ENCODE measurements at places on chromosomes 12 and 14.

GRCh38 chr14:65412032-65412846, at the start of gene FUT8:
Gene FUT8 (plus strand): TSS chr14:65412730. CDS start chr14:65561564, 148,834 bp downstream.
- DNase-seq = peak; percentile 95

- DNase-seq = no peak
Observed at GRCh38 chr12:57481671-57482070, 2.0 kb upstream of the ARHGAP9 start.

GRCh38 chr14:37330910-37331309, 133.2 kb downstream of the MIPOL1 start:
- no peak for DNase-seq

DNA sequence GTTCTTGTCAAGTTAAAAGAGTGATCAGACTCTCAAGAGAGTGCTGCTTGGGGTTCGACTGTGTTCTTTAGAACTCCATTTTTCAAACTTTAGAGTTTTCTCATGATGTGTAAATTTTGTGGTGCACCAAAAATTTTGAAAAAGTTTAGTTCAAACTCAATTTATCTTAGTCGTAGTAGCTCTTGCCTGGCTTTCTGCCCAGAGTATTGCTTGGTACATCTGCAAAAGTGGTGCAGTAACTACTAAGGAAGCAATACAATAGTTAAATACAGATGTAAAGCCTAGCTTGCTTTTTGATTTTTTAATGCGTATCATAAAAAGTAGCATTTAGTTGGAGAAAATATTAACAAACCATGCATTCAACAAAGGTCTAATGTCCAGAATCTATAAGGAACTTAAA, 9.5 kb upstream of the CCDC91 start:
- no peak for DNase-seq

DNA sequence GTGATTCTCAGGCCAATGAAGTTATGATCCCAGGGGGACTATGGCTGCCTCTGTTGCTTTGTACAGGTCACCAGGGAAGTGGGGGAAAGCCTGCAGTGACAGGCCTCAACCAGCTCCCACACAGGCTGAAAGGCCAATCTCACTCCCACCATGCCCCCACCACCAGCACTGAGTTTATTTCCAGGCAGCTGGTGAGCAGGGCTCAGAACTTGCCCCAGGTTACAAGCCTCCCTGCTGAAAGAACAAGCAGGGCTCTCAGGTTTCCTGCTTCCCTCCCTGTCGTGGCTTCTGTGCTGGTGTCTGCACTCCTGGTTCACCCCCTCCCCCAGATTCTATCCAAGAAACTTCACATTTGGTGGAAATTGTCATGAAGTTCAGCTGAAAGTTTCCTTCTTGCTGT, 260.3 kb downstream of the CCDC59 start:
- DNase-seq = no peak
